ENCODE measurements at places on chromosomes 16 and 17. TPM values are rescaled to one million over a fixed set of nuclear protein-coding genes. Genes with fewer than 3 reads are reported as not detected.

KRT25 gene
- not detected for total RNA-seq

TMC5 gene
- total RNA-seq, result not detected

SALL1 gene
- not detected for total RNA-seq

CMTM1 gene
- total RNA-seq, result 1.9 TPM

OR4D1 gene
- total RNA-seq, result not detected

EME1 gene
- 2.6 TPM for total RNA-seq

CFAP52 gene
- total RNA-seq, result 0.08 TPM

OR3A2 gene
- total RNA-seq, result not detected

SHISA9 gene
- under 0.01 TPM for total RNA-seq

FXR2 gene
- total RNA-seq, result 24.0 TPM

C1QTNF8 gene
- not detected for total RNA-seq

CIITA gene
- total RNA-seq, result 0.12 TPM

IL17C gene
- not detected for total RNA-seq

XPO6 gene
- total RNA-seq, result 108 TPM

TBC1D28 gene
- not detected for total RNA-seq

WNT3 gene
- 0.59 TPM for total RNA-seq

CCL2 gene
- total RNA-seq, result 17.9 TPM

TMEM98 gene
- 224 TPM for total RNA-seq

LGALS9B gene
- total RNA-seq, result not detected

KRTAP1-1 gene
- total RNA-seq, result not detected

RAP1GAP2 gene
- total RNA-seq, result 1.2 TPM

KRTAP4-3 gene
- total RNA-seq, result not detected

MYH11 gene
- 0.94 TPM for total RNA-seq

CRHR1 gene
- not detected for total RNA-seq

MYL4 gene
- 0.08 TPM for total RNA-seq

ZNF469 gene
- 0.23 TPM for total RNA-seq

SKAP1 gene
- total RNA-seq, result not detected

ADAM11 gene
- total RNA-seq, result 1.4 TPM

SLFN14 gene
- not detected for total RNA-seq

GP1BA gene
- total RNA-seq, result not detected

CDH13 gene
- total RNA-seq, result 115 TPM

RPRML gene
- not detected for total RNA-seq

HID1 gene
- total RNA-seq, result 0.23 TPM

PIMREG gene
- not detected for total RNA-seq

KCNG4 gene
- total RNA-seq, result not detected

SLC25A11 gene
- 51.1 TPM for total RNA-seq

TBC1D3G gene
- not detected for total RNA-seq

NEUROD2 gene
- total RNA-seq, result not detected

FOXJ1 gene
- total RNA-seq, result not detected

G6PC1 gene
- not detected for total RNA-seq

TAF1C gene
- total RNA-seq, result 7.7 TPM

ST6GALNAC2 gene
- total RNA-seq, result 0.23 TPM

LPO gene
- total RNA-seq, result not detected

TCAP gene
- 0.23 TPM for total RNA-seq

PTX4 gene
- total RNA-seq, result not detected

ALOX12 gene
- total RNA-seq, result under 0.01 TPM

AURKB gene
- 8.6 TPM for total RNA-seq

CRYBA1 gene
- not detected for total RNA-seq

CCDC144A gene
- total RNA-seq, result 12.0 TPM

MMP2 gene
- 2,683 TPM for total RNA-seq

P2RX5 gene
- 0.38 TPM for total RNA-seq

MON1B gene
- total RNA-seq, result 5.0 TPM

CHST6 gene
- 0.94 TPM for total RNA-seq

SCRN2 gene
- total RNA-seq, result 44.1 TPM

TPSG1 gene
- not detected for total RNA-seq

COG1 gene
- 15.3 TPM for total RNA-seq

SDR42E2 gene
- total RNA-seq, result 0.08 TPM

ALDH3A1 gene
- 2.6 TPM for total RNA-seq

KRTAP9-2 gene
- total RNA-seq, result not detected
